OCI-LY7 (cell line): ENCODE measurements at places on chromosomes 1 and 21. TPM values are rescaled to one million over a fixed set of nuclear protein-coding genes. Genes with fewer than 3 reads are reported as not detected.

Gene CCDC181
- total RNA-seq = not detected in 2 replicates

Gene KRTAP24-1
- not detected in 2 replicates for total RNA-seq

Gene EPHB2
- total RNA-seq = 0.53 and 0.59 TPM in 2 replicates

Gene LDLRAP1
- total RNA-seq = 30.3 and 36.2 TPM in 2 replicates

Gene CCDC185
- not detected in 2 replicates for total RNA-seq

Gene KCNK2
- not detected in 2 replicates for total RNA-seq

Gene NCMAP
- total RNA-seq = 0.99 and 1.0 TPM in 2 replicates

Gene RHCE
- total RNA-seq = not detected in 2 replicates

Gene PODN
- not detected in 2 replicates for total RNA-seq

Gene DIRAS3
- total RNA-seq = not detected in 2 replicates

Gene C1orf87
- total RNA-seq = not detected in 2 replicates

Gene HPCAL4
- total RNA-seq = not detected in 2 replicates

Gene LMOD1
- not detected in 2 replicates for total RNA-seq

Gene OR2L3
- not detected in 2 replicates for total RNA-seq

Gene TSPAN2
- 0.22 and 0.36 TPM in 2 replicates for total RNA-seq

Gene SPRR2G
- not detected in 2 replicates for total RNA-seq

Gene C4BPA
- total RNA-seq = not detected in 2 replicates

Gene NTNG1
- 5.9 and 6.2 TPM in 2 replicates for total RNA-seq

Gene OR2T29
- not detected in 2 replicates for total RNA-seq

Gene ITLN1
- total RNA-seq = not detected in 2 replicates

Gene ACBD3
- total RNA-seq = 51.7 and 54.1 TPM in 2 replicates

Gene KRTAP19-1
- not detected in 2 replicates for total RNA-seq

Gene HDGF
- total RNA-seq = 315 and 329 TPM in 2 replicates

Gene CD48
- 131 and 149 TPM in 2 replicates for total RNA-seq

Gene SYDE2
- total RNA-seq = not detected in 2 replicates

Gene SLAMF8
- not detected in 2 replicates for total RNA-seq

Gene NTRK1
- not detected in 2 replicates for total RNA-seq

Gene NOTCH2NLA
- 31.1 and 36.4 TPM in 2 replicates for total RNA-seq

Gene TCHHL1
- total RNA-seq = not detected in 2 replicates

Gene GON4L
- 78.0 and 80.0 TPM in 2 replicates for total RNA-seq

Gene GPR52
- total RNA-seq = 9.6 and 9.7 TPM in 2 replicates

Gene ETV3L
- not detected in 2 replicates for total RNA-seq

Gene CD52
- 677 and 769 TPM in 2 replicates for total RNA-seq

Gene CFHR4
- not detected in 2 replicates for total RNA-seq

Gene SPRR2F
- not detected in 2 replicates for total RNA-seq

Gene IL20
- total RNA-seq = not detected in 2 replicates

Gene KDF1
- total RNA-seq = not detected in 2 replicates

Gene CFHR3
- total RNA-seq = not detected in 2 replicates

Gene C1orf159
- total RNA-seq = 24.1 and 24.5 TPM in 2 replicates

Gene GPR37L1
- not detected in 2 replicates for total RNA-seq

Gene CYYR1
- total RNA-seq = not detected in 2 replicates

Gene GFI1
- 0.30 and 1.1 TPM in 2 replicates for total RNA-seq

Gene DEPDC1
- 45.7 and 49.6 TPM in 2 replicates for total RNA-seq

Gene LCE3B
- not detected in 2 replicates for total RNA-seq

Gene FCRL1
- total RNA-seq = 72.6 and 98.3 TPM in 2 replicates

Gene IL12RB2
- total RNA-seq = not detected in 2 replicates

Gene DIO1
- not detected in 2 replicates for total RNA-seq

Gene SLC30A10
- not detected in 2 replicates for total RNA-seq

Gene NEK2
- 69.0 and 74.6 TPM in 2 replicates for total RNA-seq

Gene AADACL4
- not detected in 2 replicates for total RNA-seq

Gene WDR64
- total RNA-seq = not detected in 2 replicates

Gene NUP210L
- 0.06 TPM in 2 replicates for total RNA-seq

Gene SYT14
- total RNA-seq = not detected in 2 replicates

Gene SRSF4
- total RNA-seq = 122 and 130 TPM in 2 replicates

Gene SRM
- 185 and 208 TPM in 2 replicates for total RNA-seq

Gene MPZ
- total RNA-seq = 9.0 and 10.8 TPM in 2 replicates

Gene PRAMEF25
- not detected in 2 replicates for total RNA-seq

Gene CFHR1
- total RNA-seq = not detected in 2 replicates
